Activated CD8-positive, alpha-beta memory T cell treated with anti-CD3 and anti-CD28 coated beads for 4 hours (primary cell): ENCODE measurements at places on chromosomes 12 and 14.

DNA sequence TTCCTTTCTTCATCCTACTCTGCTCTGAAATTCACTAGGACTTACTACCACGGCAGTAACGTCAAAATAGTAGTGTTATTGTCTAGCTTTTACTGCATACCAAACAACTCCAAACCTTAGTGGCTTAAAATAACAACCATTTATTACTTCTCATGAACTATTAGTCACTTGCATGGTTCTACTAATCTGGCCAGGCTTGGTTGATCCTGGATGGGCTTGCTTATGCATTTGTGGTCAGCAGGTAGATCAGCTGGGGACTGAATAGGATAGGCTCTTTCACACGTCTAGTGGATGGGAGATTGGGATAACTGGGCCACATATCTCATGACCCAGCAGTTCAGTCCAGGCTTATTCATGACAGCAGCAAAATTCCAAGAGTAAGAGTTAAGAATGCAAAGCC lies 9.4 kb upstream of the SLC35F4 start:
- DNase-seq, result no peak

DNA sequence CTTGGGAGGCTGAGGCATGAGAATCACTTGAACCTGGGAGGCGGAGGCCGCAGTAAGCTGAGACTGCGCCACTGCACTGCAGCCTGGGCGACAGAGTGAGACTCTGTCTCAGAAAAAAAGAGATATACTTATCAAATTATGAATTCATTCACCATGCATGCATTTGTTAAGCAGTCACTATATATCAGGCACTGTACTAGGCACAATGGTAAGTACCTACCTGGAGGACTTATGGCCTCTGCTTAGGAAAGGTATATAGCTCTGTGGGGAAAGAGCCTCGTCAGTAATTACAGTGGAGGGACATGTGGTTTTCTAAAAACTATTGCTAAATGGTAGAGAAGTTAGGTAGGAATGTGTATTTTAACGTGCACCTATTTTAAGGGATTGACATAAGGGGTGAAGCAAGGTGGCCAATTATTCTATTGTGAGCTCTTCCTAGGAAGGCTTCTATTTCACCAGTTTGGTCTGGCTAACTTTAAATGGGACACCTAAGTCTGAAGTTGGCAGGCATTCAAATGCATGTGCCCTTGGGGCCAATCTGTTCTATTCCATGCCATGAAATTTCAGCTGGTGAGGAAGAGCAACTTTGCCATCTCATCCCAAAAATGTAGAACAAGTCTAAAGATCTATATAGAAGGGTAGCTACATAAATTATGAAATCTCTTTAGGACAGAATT lies 15.0 kb downstream of the TCP11L2 start:
- no peak for DNase-seq

DNA sequence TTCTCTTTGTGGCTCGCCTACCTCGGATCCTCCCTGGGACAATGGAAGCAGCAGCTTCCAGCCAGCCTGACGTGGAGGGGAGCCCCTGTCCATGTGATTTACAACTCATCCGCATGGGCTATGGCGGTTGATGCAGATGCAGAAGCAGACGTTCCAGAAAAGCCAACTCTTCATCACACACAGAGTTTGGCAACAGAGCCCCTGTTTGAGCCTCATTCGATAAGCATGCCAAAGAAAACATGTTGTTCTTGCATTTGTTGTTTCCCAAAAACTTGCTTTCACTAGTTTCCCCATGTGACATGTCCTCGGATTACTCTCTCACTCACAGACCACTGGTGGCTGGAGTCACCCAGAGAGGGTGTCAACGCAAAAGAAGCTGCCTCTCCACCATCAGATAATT lies 16.4 kb upstream of the TC2N start:
- DNase-seq, result no peak

DNA sequence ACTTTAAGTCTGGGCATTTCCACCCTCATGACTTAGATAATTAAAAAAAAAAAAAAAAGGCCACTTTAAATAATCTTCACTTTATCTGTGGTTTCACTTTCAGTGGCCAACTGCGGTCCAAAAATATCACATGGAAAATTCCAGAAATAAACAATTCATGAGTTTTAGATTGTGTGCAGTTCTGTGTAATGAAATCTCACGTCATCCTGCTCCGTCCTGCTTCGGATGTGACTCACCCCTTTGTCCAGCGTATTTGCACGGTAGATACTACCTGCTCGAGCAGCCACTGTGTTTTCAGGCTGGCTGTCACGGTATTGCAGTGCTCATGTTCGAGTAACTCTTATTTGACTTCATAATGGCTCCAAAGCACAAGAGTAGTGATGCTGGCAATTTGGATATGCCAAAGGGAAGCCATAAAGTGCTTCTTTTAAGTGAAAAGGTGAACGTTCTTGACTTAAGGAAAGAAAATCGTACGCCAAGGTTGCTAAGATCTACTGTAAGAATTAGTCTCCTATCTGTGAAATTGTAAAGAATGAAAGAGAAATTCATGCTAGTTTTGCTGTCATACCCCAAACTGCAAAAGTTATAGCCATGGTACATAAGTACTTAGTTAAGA lies 2.4 kb downstream of the E2F7 start:
- no peak for DNase-seq

GRCh38 chr14:90758959-90759358 lies 57.3 kb downstream of the TTC7B start:
- no peak for DNase-seq
